Stimulated activated CD8-positive, alpha-beta memory T cell treated with anti-CD3 and anti-CD28 coated beads, Interleukin-7, amount 100 ng/mL, for 1 hour (primary cell): ENCODE measurements at places on chromosomes 7 and 10.

DNA sequence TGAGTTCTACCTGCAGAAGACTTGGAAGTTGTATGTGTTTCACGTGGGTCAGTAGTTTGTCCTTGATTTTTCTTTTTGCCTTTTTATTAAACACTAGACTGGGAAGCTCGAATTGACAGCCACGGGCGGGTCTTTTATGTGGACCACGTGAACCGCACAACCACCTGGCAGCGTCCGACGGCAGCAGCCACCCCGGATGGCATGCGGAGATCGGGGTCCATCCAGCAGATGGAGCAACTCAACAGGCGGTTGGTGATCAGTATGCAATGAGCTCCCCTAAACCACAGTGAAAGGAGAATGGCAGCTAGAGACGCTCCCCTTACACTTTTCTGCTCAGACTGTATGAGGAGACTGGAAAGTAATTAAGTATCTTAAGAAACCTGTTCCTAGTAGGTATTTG is 126.7 kb upstream of the STK17A start:
- DNase-seq: no peak

GRCh38 chr10:14918964-14919363 is 34.9 kb downstream of the DCLRE1C start:
- DNase-seq: no peak

DNA sequence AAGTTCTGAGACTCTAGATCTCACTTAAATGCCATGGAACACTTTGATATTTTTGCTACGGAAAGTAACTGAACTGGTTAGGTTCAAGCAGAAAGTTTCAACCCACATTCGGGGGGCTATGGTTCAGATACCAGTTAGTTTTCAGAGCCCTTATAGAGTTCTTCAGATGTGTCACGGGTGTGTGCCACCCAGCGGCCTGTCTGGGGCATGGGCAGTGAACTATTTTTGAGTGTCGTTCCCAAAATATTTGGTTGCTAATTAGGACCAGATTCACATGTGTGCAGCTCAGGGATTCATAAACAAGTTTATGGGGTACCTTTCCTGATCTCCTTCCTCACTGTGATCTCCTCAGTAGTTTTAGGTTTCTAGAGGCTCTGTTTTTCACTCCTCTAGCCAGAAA is 271.9 kb downstream of the C7orf25 start:
- no peak for DNase-seq

DNA sequence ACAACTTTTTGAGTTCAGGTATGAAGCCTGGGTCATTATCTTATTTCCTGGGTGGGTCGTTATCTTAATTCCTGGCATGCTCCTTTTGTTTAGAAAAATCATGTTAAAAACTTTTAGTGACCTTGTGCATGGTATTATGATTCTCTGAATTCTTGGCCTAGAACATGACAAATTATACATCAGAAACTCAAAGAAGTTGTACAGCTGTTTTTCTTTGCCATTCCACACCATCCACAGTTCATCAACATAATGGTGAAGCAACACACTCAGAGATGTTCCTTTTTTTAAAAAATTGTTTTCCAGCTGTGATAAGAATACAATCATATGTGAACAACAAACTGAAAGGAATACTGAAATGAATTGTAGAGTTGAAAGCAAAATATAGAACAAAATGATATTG is 149.2 kb upstream of the SEMA3D start:
- DNase-seq: no peak

GRCh38 chr10:37860494-37861190 is 3.2 kb upstream of the ZNF248 start:
- DNase-seq: no peak
